T-helper 22 cell (primary cell): ENCODE measurements at places on chromosomes 5 and 9.

DNA sequence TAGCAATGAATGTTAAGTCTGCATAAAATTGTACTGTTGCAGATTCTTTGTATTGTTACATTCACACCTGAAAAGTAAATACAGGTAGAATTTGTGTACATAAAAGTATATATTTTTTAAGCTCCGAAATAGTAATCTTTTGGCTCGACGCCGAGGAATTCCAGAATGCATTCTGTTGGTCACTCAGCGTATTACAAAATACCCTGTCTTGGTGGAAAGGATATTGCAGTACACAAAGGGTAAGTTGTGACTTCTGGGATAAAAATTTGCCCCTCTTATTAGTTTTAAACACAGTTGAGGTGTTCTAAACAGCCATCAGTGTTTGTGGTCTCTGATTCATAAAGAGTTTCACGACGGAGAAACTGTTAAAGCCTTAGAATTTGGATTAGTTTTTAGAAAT lies 257.6 kb downstream of the ARHGEF28 start:
- no peak for DNase-seq

GRCh38 chr5:127976991-127977717 lies 106.4 kb upstream of the SLC12A2 start:
- no peak for DNase-seq

DNA sequence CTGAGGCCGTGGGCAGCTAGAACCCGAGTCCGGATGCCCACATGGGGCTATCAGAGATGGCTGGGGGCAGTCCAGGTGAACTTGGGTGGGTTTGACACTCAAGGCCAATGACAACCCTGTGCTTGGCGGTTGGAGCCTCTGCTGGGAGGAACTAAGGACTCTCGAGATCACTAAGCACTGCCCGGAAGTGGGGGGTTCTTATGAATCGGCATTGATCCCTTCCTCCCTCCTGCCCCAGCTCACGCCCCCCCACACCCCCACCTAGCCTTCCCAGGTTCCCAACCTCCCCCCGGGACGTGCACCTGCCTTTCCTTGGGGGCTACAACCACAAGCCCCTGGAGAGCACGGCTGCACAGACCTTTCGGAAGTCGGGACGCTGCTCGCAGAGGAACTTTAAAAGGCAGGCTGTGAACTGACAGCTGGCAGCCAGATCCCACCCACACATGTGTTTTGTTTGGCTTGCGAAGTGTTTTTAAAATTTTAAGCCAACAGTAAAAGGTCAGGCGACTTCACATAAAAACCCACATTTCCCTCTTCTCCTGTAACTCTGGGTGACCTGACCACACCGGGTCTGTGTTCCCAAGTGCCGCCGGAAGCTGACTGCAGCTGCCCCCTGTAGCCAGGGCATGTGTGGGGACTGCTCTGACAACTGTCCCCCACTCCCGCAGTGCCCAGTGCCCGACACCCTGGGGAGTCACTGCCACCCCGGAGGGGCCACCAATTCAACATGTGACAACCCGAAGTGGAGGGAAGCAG lies 5.1 kb upstream of the RALGDS start:
- no peak for DNase-seq

DNA sequence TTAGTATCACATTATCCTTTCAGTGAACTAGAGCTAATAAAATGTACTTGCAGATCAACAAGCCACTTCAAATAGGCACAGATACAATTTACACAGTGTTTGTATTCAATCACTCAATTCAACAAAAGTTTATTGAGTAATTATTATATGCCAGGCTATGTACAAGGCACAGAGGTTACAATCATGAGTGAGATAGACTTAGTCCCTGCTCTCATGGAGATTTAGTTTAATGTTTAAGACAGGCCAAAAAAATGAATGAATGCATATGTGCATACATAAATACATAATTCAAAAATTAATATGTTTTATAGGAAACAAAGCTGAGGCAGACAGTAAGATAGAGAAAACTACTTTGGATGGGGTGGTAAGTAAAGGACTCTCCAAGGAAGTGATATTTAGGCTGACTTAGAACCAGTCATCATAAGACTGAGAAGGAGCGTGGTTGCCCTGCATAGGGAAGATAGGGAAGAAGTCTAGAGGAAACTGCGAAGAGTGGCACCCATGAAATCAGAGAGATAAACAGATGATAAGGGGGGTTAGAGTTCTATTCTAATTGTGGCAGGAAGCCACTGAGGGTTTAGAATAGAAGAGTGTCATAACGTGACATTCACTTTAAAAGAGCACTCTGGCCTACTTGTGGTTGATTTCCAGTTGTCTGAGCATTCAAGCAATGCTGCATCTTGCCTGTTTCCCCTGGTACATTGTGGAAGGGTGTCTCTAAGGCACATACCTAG lies 49.7 kb upstream of the GRAMD2B start:
- no peak for DNase-seq

GRCh38 chr9:129206905-129207304 lies 28.8 kb upstream of the IER5L start:
- DNase-seq = no peak

GRCh38 chr5:149267241-149267973 lies 4.3 kb upstream of the AFAP1L1 start:
- no peak for DNase-seq

GRCh38 chr5:137609127-137609526 lies 110.0 kb upstream of the SPOCK1 start:
- no peak for DNase-seq

DNA sequence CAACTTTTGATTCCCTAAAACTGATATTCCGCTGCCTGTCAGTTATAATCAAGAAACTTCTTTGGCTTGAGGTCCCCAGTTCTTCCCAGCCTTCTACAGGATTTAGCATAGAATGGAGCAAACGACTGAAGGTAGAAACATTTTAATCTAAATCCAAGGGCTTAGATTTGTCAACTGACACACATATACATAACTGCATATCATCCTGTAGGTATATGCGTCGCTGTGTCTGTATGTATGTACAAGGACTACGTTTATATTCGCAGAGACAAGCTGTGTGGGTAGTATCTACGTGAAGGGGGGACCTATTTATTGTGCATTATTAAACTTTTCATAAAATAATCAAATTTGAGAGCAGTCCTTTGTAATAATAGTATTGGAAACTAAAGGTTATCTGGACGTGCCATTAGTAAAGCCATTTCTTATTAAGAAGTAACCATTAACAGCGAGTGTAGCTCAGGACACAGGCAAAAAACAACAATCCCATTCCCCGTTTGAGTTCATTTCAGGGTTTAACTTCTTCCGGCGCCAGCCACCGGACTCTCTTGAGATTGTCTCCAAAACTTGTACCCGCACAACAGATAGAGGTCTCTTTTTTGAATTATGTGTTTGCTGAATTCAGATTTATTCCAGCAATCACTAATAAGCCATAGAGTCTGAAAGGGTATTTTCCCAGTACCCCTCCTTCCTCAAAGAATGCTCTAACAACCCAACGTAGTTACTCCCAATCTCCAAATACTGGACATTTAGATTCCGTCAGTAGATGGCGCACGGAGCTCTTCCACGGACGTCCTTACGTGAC lies 2.1 kb upstream of the MLLT3 start:
- DNase-seq = no peak

DNA sequence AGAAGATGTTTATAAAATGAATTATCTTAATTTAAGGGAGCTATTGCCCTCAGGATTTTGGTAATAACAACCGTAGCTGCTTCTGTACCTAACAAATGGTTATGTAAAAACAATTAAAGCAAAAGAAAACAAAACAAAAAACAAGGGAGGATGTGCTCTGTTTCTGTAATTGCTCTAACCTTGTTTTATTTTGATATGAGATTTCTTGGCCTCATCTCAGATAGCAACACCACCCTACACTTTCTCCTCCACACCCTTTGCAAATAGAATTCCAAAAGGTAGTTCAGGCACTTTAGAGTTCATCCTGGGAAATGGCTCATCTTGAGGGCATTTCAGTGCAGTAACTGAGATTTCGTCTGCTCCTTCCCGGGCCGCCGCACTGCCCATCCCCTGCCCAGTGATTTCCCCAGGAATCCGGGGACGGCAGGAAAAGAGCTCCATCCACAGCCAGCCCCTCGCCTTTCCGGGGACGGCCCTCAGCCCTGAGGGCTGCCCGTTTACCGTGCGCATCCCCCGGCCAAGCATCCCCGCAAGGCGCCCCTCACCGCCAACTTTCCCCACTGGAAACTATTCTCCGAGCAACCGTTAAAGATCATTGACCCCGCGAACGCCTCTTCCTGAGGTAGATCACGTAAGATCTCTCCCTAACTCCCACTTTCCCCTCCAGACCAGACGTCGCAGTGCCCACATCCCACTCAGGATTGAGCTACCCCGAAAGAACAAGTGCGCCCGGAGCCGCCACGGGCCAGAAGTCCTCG lies 1.2 kb downstream of the FNBP1 start:
- no peak for DNase-seq

DNA sequence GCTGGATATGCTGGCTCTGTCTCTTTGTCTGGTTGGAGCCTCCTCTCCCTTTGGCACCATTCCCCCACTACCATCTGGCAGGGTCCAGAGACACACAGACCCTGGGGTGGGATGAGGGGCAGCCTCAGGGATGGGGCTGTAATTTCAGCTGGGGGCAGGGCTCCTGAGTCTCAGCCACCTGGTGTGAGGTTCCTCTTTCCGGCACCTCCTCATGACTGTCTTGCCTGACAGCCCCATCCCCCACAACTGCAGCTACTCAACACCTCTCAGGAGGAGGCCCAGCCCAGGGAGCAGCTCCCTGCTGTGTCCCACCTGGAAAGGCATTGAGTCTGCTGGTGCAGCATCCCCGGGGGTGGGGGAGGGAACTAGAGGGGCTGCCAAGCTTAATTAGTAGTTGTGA lies 11.7 kb upstream of the RPS14 start:
- DNase-seq = no peak

GRCh38 chr5:30237189-30237588 lies 956.3 kb upstream of the CDH6 start:
- no peak for DNase-seq

DNA sequence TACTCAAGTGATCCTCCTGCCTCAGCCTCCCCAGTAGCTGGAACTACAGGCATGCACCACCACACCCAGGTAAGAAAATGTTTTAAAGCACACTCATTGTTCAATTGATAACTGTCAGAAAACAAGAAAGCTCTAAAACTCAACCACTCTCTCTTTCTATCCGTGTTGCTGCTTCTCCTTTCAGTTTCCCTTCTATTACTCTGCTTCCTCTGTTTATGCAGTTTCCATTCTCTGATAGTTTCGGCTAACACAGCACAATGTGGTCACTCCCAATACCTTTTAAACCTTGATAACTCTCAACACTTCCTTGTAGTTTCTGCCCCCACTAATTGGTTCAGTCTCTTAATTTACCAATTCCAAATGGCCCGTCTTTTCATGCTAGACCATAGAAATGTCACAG lies 59.2 kb upstream of the NR4A3 start:
- no peak for DNase-seq

GRCh38 chr5:33046091-33046490 lies 335.0 kb downstream of the NPR3 start:
- DNase-seq = no peak

DNA sequence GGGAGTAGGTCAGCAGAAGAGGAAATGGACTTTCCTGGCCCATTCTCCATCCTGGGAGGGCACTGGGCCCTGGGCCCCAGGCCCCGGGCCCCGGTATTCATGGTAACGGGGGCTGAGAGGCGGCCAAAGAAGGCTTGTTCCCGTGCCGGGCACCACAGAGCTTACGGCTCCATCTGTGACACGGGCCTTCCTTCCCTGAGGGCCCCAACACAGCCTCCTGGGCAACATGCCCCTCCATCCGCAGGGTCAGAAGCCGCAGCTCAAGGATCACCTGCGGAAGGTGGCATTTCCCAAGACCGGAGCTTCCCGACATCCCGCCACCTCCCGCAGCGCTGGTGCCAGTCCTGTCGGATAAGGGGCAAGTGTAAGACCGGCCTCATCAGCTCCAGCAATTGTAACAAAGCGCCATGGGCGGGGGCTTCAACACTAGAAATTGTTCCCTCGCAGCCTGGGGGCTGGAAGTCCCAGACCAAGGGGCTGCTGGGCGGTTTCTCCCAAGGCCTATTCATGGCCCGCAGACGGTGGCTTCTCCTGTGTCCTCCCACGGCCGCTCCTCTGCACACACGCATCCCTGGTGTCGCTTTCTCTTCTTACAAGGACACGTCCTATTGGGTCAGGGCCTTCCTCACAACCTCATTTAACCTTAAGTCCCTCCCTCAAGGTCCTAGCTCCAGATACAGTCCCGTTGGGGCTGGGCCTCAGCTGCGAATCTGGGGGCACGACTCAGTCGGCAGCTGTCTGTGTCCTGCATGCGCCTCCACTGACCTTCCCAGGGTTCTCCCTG lies 31.2 kb upstream of the SLC12A7 start:
- no peak for DNase-seq

- no peak for DNase-seq
Observed at GRCh38 chr5:69276422-69277174, 41.9 kb downstream of the CDK7 start.

DNA sequence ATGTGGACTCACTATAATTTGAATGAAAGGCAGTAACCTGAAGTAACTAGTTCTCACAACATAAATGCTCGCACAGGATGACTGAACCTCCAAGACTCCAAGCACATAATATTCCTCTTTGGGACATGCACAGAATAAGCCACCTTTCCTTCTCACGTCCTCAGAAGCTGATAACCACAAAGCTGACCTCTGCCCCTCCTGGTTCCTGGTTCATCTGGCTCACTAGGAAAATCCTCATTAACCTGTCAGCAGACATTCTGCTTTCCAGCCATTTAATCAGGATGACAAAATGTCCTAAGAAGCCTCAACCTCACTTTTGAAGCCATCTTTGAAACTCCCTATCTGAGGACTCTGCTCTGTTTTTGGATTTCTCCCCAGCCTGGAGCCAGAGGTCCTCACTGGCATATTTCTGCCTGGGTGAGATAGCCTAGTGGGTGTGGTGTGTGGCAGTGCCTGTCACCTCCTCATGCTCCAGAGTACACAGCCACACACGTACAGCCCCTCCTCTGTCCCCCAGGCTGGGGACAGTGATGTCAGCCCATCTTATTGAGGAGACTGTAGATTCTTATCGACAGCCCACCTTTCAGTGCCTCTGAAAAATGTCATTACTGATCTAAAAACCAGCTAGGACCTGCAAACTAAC lies 10.3 kb downstream of the ANKH start:
- DNase-seq = no peak

GRCh38 chr9:107593224-107593870 lies 103.8 kb upstream of the KLF4 start:
- no peak for DNase-seq

GRCh38 chr5:180802325-180803180 lies at the start of gene MGAT1:
Gene MGAT1, minus strand, starts transcription at chr5:180802806. Its CDS starts 9,835 bp downstream, at chr5:180792971.
- peak; percentile 59 for DNase-seq

- DNase-seq = no peak
Observed at GRCh38 chr9:19485193-19485592, 76.4 kb downstream of the ACER2 start.

- DNase-seq = no peak
Observed at GRCh38 chr9:115952430-115953292, 200.9 kb upstream of the PAPPA start.

GRCh38 chr9:134066526-134066912 lies 1.3 kb downstream of the BRD3 start:
- DNase-seq = no peak

- no peak for DNase-seq
Observed at GRCh38 chr9:3477236-3477834, 48.5 kb downstream of the RFX3 start.

GRCh38 chr5:127210042-127210441 lies 80.6 kb upstream of the MEGF10 start:
- DNase-seq = no peak
